Activated naive CD4-positive, alpha-beta T cell treated with anti-CD3 and anti-CD28 coated beads for 36 hours (primary cell): ENCODE measurements at places on chromosomes 2 and 18. TPM values are rescaled to one million over a fixed set of nuclear protein-coding genes. Genes with fewer than 3 reads are reported as not detected.

GRCh38 chr2:150487537-150488429, at the start of gene RND3:
TSS of gene RND3 (minus strand) at chr2:150487667. CDS start at chr2:150487417, 250 bp downstream.
- DNase-seq = peak; percentile 77
- peaks cover 66% of the 10 kb centered on the region for H3K27me3 ChIP-seq
- no peaks in the 10 kb centered on the region for H3K36me3 ChIP-seq

DNA sequence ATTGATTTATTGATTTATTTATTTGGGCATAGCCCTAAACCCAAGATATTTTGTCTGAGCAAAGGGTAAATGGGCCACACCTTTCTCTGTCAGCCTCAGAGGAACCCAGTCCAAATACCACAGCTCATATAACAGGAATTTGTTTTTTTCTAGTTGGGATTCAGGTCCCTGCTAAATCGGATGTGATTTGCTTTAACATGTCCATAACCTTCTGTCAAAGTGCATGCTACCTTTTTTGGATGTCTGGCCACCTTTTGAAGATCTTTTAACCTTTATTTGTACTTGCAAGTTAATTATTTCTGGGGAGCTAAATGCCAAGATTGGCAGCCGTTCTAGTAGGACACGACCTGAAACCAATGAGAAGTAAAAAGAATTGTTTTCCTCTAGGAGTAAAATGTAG, 303.2 kb upstream of the UBE2E3 start:
- no peak for DNase-seq
- H3K4me1 ChIP-seq = no peaks in the 10 kb centered on the region
- H3K4me3 ChIP-seq = no peak overlapping the region
- H3K27ac ChIP-seq = no peak overlapping the region
- H3K27me3 ChIP-seq = peaks cover 23% of the 10 kb centered on the region

DNA sequence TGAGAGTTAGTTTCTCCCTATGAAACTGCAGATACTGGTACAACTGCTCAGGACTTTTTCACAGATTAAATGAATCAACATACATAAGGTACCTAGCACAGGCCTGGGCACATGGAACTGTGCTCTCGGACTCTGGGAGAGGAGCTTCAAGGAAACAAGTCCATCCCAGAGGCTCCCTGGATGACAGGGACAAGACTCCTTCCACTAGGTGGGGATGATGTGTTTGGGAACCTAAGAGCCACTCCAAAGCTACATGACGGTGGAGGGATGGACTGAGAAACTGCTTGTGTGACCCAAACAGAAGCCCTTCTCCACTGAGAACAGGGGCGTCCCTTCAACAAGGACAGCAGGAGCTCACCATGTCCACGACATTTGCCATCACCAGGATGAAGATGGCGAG, 37.1 kb downstream of the CENPO start:
- peaks cover 17% of the 10 kb centered on the region for H3K4me1 ChIP-seq
- peaks cover 17% of the 10 kb centered on the region for H3K36me3 ChIP-seq
- H3K27ac ChIP-seq = no peak overlapping the region
- H3K27me3 ChIP-seq = no peaks in the 10 kb centered on the region
- DNase-seq = no peak

DNA sequence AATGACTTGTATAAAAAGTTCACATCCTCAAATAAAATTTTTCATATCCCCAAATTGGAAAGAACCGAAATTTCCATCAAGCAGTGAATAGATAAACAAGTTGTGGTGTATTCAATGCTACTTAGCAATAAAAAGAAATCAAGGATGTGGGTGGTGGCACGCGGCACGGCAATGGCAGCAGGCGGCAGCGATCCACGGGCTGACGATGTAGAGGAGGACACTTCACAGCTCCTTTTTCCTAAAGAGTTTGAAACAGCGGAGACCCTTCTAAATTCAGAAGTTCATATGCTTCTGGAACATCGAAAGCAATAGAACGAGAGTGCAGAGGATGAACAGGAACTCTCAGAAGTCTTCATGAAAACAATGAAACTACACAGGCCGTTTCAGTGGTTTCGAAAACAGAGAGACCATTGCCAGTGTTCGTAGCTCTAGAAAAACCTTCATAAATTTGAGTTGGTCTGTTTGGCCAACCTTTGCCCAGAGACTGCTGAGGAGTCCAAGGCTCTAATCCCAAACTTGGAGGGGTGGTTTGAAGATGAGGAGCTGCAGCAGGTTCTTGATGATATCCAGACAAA, 9.8 kb upstream of the IL36A start:
- H3K27ac ChIP-seq = peak overlapping the region; percentile 60
- H3K36me3 ChIP-seq = peaks cover 8% of the 10 kb centered on the region
- H3K4me3 ChIP-seq = peak overlapping the region; percentile 67
- DNase-seq = peak; percentile 49

GRCh38 chr2:239208465-239209180, 192.2 kb downstream of the HDAC4 start:
- no peaks in the 10 kb centered on the region for H3K36me3 ChIP-seq
- DNase-seq = no peak
- H3K4me3 ChIP-seq = no peak overlapping the region

MC5R gene
- not detected for total RNA-seq

ST3GAL5 gene
- total RNA-seq = 9.5 TPM
